NK-92 treated with Interleukin-12 subunit alpha and Interleukin-12 subunit beta, amount 100 ng/mL, for 24 hours (cell line): ENCODE measurements at places on chromosomes 4 and X.

DNA sequence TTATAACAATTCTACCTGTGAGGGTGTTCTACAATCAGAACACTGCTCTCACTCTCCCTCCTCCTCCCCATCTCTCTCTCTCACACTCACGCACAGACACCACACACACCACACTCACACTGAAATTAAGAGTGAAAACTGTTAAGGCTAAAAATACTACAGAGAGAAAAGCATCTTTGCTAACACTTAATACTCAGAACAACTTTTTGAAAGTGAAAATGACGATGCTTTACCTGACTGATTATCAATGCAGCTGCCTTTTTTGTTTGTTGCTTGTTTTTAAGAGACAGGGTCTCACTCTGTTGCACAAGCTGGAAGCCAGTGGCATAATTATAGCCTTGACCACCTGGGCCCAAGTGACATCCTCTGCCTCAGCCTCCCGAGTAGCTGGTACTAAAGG, 222.4 kb downstream of the APBB2 start:
- no peak for DNase-seq

DNA sequence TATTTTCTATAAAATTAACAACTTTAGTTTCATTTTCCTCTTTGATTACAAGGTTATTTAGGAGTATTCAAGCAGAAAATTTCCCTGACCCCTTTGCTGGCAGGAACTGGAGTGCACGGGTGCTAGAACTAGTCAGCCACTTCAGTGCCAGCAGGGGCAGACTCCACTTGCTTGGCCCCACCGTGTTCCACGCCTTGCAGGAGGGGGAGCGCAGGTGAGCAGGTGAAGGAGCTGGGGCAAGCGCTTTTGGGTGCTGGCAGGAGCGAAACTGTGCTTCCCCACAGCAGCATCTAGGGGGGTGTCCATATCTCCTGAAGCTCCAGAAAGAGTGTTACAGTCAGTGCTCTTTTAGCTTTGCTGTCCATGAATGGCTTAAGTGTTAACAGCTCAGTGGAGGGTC, 45.5 kb downstream of the MID2 start:
- DNase-seq: no peak

DNA sequence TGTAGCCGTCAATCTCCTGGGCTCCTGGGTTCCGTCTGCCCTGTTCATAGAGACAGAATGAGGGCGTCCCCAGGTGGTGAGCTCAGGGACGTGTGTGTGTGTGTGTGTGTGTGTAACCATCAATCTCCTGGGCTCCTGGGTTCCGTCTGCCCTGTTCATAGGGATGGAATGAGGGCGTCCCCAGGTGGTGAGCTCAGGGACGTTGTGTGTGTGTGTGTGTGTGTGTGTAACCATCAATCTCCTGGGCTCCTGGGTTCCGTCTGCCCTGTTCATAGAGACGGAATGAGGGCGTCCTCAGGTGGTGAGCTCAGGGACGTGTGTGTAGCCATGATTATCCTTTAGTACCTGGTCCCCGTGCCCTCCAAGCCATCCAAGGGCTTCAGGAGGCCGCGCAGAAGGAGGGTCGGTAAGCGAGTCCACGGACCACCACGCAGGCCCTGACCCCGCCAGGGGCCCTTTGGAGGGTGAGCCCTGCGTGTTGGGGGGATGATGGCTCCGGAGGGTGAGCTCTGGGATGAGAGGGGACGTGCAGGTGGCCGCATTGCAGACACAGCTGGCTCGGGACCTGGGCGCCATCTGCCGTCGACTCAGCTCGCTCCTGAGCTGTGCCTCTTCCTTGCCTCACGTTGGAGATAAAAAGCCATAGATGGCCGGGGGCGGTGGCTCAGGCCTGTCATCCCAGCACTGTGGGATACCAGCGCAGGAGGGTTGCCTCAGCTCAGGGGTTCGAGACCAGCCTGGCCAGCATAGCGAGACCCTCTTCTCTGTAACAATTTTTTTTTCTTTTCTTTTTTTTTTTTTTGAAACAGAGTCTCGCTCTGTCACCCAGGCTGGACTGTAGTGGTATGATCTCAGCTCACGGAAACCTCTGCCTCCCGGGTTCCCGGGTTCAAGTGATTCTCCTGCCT, 5.4 kb upstream of the GTPBP6 start:
- DNase-seq: no peak

GRCh38 chr4:127445471-127445870, 187.3 kb upstream of the INTU start:
- DNase-seq: no peak

- DNase-seq: peak; percentile 29
These were observed at the start of gene IRAK1 for GRCh38 chrX:154019633-154020528. IRAK1 (minus strand) TSS chrX:154019902; CDS start chrX:154019812, 90 bp downstream.

DNA sequence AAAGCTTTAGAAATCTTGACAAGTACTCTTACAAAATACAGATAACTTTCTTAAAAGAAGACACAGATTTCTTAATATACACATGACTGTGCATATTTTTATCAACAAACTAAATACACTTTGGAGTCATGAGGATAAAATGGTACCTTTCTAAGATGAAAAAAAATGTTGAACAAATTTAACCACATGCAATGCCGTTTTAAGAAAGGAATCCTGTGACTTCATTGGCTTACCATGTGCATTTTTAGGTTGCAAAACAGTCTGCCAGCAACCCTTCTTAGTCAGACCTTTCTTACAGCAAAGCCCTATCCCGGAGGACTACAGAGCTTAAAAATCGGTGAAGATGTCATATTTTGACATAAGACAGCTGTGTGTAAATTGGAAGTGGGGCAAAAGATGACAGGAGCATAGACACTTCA, 51.7 kb downstream of the GASK1B start:
- no peak for DNase-seq

DNA sequence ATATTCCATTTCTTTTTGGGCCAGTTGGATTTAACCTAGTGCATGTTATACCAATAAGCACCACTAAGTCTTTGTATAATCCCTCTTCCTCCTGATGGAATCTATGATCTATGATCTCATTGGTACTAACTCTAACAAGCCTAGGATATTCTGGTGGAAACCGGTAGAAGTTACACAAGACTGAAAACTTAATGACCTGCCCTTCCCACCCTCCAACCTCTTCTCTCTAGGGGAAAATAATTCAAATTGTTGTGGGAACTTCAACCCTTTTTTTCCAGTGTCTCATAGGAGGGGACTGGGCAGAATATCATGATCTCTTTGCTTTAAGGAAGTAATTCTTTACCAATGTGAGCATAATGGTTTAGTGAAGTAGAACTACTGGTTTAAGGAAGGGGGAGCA, 289.5 kb upstream of the BOD1L1 start:
- no peak for DNase-seq

- no peak for DNase-seq
These were observed 184.6 kb upstream of the SLC7A11 start for GRCh38 chr4:138426786-138427185.

DNA sequence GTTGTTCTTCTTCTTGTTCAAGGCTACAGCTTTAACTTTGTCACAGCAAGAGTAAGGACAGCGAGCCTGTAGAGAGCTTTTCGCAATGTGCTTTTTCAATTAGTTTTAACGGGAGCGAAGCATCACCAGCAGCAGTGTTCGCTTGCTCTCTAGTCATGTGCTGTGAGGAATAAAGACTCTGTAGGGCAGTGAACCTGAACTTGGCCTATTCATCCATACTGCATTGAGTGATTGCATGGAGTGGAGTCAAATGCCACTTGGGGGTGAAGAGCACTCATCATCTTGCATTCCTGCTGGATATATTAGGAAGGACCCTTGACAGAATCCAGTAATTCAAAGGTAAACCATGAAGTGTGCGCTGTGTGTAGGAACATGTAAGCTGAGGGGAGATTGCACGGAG, 240.0 kb downstream of the FRMPD4 start:
- DNase-seq: no peak

GRCh38 chr4:11724731-11725130, 296.0 kb upstream of the HS3ST1 start:
- no peak for DNase-seq

- DNase-seq: no peak
These were observed 396.7 kb downstream of the FSTL5 start for GRCh38 chr4:161767116-161767515.

GRCh38 chr4:159035570-159035969, 67.3 kb upstream of the RAPGEF2 start:
- DNase-seq: no peak
